ENCODE measurements at places on chromosomes 13 and 19.

GRCh38 chr19:28170066-28170465, 1042.9 kb downstream of the UQCRFS1 start:
- no peak for DNase-seq

DNA sequence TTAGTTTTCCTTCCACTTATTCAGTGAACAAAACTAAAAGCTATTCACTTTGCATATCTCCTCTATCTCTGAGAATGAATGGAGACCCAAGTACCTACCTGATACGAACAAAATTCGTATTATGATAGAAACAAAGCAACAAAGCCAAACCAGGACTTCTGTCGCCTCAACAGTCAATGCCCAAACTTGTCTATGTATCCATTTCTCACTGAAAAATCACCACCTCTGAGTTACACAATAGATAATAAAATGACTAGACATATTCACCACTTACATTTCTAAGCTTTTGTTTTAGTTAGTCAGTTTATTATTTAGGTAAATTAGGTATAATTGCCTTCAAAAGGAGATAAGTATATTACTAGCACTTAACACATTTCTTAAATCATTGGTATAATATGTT, 67.7 kb downstream of the CAB39L start:
- no peak for DNase-seq

DNA sequence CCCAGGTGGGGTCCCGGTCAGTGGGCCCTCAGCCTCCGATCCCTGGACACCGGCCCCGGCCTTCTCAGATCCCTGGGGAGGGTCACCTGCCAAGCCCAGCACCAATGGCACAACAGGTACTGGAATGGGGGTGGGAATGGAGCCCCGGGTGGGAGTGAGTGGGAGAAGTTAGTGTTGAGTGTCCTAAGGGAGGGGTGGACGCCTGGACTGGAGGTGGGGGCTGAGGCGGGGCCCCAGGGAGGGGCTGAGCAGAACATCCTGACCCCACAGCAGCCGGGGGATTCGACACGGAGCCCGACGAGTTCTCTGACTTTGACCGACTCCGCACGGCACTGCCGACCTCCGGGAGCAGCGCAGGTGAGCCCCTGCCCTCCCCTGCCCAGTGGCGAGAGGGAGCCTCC, 17.7 kb downstream of the EPN1 start:
- no peak for DNase-seq

- no peak for DNase-seq
Measured at GRCh38 chr13:41463838-41464602, 6.7 kb downstream of the RGCC start.

- no peak for DNase-seq
Measured at GRCh38 chr19:46715975-46716671, 791 bp downstream of the PRKD2 start.

DNA sequence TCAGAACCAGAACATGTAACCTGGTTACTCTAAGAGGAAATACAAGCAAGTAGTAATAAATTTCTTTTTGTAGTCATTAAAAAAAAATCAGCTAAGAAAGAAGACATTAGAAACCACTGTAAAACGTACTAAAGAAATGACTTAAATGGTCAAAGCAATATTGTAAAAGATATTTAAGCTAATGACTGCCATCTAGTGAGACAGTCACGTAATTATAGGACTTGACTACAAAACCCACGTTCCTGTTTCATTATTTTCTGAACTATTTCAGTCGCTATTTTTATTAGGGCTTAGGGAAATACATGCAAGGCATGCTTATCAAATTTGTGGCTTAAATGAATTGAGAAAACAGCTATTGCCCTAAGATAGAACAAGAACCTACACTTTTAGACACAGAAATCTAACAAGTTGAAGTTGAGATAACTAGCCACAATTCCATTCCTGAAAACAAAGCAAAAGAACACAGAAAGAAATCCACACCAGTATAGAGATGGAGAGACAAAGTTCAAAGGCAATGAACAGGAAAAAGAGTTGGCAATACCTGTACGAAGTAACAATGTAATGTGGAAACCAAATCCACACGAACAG, 17.9 kb downstream of the ALG5 start:
- no peak for DNase-seq

GRCh38 chr13:49821216-49822009, 28.9 kb upstream of the KPNA3 start:
- no peak for DNase-seq

DNA sequence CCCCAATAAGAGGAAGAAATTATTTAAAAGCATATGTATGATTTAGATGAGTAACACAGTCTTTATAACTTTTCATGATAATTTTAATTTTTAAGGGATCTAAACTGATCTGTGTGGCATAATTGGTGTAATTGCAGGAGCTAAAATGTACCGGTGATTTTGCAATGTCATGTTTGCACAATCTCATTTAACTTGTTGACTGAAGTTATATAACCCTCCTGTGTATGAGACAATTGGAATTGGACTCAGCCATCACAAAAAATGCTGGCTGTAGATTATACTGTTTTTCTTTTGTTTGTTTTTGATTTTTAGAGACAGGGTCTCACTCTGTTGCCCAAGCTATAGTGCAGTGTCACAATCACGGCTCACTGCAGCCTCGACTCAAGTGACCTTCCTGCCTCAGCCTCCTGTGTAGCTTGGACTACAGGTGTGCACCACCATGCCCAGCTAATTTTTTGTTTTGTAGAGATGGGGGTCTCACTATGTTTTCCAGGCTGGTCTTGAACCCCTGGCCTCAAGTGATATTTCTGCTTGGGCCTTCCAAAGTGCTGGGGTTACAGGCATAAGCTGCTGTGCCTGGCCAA, 26.1 kb downstream of the FGF9 start:
- DNase-seq = no peak

DNA sequence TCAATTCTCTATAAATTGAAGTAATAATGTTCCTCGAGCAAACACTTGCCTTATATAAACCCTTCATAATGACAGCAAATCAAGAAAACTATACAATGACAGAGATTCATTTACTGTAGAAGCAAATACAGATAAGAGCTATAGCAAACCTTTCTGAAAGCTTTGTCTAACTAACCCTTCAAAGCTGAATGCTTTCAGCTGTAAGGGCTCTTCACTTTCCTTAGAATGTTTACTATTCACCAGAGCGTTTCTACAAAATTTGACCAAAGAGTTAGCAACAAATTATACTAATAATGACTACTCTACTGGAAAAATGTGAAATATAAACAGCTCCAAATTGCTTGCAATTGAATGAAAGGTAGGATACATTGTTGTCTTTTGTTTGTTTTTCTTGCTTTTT, 218.1 kb downstream of the SLITRK5 start:
- no peak for DNase-seq

- DNase-seq = no peak
Measured at GRCh38 chr13:61531383-61532065, 115.9 kb upstream of the PCDH20 start.

- DNase-seq = no peak
Measured at GRCh38 chr19:788686-788982, 8.6 kb upstream of the PTBP1 start.

- DNase-seq = peak; percentile 76
Measured at GRCh38 chr19:5091018-5091683, 122.2 kb downstream of the KDM4B start.

GRCh38 chr19:35828692-35829301, 16.2 kb upstream of the PRODH2 start:
- peak; percentile 78 for DNase-seq

DNA sequence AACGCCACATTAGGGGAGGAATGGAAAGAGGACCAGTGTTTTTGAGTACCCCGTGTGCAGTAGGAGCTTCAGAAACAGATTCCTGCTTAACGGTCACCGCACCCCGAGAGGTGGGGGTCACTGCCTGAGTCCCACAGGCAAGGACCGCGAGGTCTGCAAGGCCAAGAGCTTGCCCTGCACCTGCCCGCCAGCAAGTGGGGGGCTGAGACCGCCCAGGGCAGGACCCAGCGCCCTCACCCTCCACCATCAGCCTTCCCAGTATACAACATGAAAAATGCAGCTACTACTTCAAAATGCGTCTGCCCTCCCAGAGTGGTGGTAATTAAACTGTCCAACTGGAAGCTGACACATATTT, 44.9 kb downstream of the COL4A1 start:
- no peak for DNase-seq

- no peak for DNase-seq
Measured at GRCh38 chr13:75369981-75370380, 112.0 kb downstream of the TBC1D4 start.

DNA sequence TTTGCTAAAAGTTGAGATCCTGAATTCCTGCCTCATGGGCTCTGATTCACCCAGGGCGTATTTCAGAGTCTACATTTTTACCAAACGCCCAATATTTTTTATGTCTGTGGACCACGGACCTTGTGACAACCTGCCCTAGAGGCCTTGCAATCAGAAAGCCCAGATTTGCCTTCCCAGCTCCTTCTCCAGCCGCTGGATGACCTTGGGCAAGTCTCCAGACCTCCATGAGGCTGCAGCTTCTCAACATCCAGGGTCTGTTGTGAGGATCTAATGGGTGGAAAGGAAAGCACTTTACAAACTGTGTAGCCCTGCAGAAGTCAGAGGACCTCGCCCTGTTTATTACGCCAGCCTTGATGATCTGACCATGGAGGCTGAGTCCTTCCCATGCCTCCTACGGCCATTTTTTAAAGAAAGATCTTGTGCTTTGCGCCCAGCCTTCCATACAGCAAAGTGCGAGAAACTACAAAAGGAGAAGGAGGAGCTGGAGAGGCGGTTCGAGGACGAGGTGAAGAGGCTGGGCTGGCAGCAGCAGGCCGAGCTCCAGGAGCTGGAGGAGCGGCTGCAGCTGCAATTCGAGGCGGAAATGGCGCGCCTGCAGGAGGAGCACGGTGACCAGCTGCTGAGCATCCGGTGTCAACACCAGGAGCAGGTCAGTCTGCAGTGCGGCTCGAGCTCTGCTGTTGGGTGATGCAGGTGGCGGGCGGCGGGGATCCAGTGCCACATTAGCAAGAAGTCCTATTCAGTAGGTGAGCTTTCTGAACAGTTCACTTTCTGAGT, 115.6 kb downstream of the SLC7A1 start:
- DNase-seq = no peak

GRCh38 chr13:113836768-113837559, 26.9 kb downstream of the GAS6 start:
- no peak for DNase-seq

DNA sequence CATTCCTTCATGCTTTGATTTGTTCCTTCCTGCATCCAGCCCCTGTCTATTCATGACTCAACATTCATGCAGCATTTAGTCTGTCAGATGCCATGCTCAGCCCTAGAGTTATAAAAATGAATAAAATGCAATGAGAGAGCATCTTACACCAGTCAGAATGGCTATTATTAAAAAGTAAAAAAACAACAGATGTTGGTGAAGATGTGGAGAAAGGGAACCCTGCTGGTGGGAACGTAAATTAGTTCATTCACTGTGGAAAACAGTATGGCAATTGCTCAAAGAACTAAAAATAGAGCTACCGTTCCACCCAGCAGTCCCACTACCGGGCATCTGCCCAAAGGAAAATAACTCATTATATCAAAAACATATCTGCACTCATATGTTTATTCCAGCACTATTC, 70.0 kb upstream of the GTF3A start:
- DNase-seq = no peak

DNA sequence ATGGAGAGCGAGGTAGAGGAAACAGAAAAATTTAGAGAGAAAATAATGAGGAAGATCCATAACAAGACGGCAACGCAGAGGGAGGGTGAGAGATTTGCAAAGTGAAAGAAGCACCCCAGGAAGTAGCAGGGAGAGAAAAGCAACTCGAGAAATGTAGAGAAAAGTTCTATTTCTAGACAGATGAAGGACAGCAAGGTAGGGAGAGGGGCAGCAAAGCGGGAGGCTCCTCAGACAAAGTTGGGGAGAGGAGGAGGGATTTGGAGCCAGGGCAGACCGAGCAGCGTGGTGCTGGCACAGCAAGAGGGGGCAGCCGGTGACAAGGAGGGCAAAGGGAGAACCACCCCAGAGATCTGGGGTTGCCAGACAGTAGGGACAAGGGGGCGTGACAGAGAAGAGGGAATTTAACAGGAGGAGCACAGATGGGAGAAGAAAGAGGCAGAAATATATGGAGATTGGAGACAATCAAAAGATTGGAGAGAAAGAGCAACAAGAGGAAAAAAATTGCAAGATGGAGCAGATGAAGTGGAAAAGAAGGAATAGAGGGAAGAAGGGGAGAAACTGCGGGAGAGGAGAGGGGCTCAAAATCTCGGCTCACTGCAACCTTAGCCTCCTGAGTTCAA, 989 bp downstream of the ZNF766 start:
- no peak for DNase-seq

DNA sequence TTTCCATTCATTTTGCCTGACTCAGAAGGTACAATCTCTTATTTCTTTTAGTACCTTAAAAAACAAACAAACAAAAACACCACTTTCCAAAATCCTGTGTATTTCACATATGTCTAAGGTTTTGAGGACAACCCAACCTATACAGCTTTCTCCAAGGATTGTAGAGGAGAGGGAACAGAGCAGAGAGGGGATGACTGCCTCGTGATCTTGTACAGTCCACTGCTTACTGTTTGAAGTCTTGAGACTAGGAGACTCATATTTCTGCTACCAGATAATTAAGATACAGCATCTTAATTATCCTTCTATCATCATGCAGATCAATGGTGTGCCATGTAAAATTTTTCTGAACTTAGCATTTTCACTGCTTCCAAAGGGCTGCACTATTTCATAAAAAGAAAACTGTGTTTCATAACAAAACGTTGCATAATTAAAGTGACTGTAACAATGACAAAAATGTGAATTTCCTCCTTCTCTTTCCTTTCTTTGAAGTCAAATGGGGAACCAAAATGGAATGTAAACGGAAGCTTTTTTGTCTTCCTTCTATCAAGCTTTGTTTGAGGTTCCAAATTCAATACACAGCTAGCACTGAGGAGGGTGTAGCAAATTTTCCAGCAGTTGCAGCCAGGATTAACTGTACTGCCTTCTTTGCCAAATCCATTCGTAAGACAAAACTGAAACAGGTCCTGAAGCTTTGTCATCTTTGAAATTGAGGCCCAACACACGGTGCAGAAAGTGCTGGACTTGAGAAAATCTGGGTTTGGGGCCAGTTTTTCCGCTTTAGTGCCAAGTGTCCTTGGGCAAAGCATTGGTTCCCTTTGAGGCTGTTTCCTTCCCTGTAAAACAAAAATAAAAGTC, 34.9 kb upstream of the RCBTB2 start:
- no peak for DNase-seq

DNA sequence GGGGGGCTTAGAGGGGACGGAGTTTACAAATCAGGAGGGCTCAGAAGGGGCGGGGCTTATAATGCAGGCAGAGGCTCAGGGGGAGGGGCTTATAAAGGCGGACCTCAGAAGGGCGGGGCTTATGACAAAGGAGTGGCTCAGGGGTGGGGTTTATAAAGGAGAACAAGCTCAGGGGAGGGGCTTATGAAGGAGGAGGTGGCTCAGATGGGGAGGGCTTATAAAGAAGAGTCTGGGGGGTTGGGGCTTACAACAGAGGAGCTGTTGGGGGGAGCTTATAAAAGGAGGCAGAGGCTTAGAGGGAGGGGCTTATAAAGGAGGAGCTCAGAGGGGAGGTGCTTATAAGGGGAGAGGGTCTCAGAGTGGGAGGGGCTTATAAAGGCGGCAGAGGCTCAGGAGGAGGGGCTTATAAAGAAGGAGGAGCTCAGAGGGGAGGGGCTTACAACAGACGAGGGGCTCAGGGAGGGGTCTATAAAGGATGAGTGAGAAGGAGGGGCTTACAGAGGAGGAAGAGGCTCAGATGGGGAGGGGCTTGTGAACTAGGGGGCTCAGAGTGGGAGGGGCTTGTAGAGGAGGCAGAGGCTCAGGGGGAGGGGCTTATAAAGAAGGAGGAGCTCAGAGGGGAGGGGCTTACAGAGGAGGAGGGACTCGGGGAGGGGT, 1.0 kb downstream of the SMIM24 start:
- no peak for DNase-seq

GRCh38 chr19:21130097-21130775, 11.6 kb upstream of the ZNF431 start:
- DNase-seq = no peak

GRCh38 chr19:43784981-43785808, 4.4 kb upstream of the KCNN4 start:
- DNase-seq = peak; percentile 39

Measured in head of caudate nucleus (tissue), 42 donors.